GM12891 (cell line): ENCODE measurements at places on chromosomes 1 and 21.

DNA sequence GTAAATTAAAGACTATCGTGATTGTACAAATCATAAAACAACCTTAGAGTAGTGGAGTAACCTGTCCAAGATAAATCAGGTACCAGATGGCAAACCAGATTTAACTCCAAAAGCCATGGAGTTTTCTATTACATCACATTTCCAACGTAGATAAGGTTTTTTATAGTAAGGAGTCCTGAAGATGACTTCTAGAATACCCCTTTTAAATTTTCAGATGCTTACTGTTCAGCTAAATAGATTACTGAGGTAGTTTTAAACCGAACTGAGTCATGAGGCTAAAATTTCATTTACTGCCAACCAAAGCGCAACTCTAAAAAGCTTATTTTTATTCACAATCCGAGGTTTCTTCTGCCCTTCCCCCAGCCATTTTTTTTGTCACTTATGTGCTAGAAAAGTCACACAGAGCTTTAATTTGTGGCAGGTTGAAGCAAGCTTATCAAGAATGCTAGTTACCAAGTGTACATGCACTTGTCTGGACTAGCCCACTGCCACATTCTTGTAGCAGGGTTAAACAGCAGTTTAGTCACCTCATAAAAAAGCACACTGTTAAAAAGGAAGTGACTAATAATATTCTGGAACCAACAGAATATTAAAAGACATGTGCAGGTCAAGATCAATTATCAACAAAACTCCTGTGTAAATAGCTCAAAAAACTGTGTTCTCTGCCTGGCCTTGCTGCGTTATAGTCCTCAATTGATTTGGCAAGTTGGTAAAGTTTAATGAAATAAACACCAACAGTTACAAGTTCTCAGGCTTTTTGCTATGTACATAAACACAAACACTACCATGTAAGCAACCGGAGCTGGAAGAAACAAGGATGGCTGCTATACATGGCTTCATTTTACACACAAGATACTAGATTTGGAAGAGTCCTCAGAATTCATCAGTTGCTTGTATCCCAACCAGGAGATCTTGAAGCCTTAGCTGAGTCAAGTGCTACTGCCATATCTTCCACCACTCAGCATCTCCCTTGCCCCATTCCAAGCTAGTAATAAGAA is 180.3 kb upstream of the DMRTA2 start:
- DNase-seq = no peak

- peak; percentile 91 for DNase-seq
These were observed 3.0 kb downstream of the TRIM46 start for GRCh38 chr1:155176544-155177071.

DNA sequence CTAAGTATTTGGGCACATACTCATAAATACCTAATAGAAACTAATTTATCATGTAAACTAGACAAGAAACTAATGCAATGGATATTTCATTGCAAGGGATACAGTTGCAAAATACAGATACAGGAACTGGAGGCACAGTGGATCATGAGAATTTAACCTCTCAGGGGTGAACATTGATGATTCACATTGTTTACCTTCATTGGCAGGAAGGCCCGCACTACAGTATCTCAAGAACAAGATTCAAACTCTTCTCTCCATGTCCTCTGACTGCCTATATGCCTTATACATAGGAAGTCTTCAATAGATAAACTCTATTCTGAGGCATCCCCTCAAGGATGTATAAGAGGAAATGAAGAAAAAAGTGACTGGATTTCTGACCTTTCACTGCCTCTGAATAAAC is 18.4 kb upstream of the PTBP2 start:
- no peak for DNase-seq

GRCh38 chr1:43980255-43981134 is 1.5 kb downstream of the B4GALT2 start:
- DNase-seq = no peak

- no peak for DNase-seq
These were observed 189.1 kb downstream of the RASAL2 start for GRCh38 chr1:178282949-178283367.

DNA sequence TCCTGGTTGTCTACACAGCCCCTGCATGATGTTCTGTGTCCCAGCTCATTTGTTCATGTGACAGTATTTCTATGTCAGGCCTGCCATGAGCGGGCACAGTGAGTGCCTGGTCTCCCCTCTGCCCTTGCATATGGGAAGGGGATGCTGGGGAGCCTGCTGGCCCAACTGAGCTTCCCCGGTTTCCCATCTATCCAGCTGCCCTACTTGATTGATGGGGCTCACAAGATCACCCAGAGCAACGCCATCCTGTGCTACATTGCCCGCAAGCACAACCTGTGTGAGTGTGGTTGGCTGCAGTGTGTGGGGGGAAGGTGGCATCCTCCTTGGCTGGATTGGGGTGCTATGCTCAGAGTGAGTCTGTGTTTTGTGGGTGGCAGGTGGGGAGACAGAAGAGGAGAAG is 1.5 kb downstream of the GSTM4 start:
- no peak for DNase-seq

GRCh38 chr1:18640228-18641004 is 9.8 kb downstream of the PAX7 start:
- DNase-seq = no peak

DNA sequence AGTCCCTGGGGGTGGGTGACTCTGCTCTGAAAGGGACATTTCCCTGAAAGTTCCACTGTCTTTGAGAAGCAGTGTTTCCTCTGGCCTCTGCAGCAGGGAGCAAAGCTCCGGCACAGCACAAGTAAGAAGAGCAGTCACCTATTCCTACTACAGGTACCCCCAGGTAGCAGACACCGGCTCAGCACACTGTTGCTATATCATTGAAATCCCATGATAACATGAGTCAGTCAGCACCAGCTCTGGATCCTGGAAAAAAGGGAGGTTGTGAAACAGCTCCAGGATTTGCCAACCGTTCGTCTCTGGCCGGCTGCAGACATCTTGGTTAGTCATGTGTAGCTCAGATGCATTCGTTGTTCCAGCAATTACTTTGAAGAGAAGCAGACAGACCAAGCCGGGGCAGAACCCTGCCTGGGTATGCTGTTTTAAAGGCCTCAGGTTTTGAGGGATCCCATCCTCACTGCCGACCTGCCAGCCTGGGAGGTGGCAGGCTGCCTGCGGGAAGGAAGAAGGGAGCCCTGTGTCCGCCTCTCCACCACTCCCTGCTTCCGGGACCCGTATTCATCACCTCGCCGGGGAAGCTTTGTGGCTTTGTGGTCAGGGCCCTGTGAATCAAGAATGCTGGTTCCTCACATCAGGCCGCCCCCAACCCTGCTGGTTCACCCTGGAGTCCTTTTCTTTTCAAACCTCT is 139.2 kb downstream of the CLIC6 start:
- DNase-seq = no peak

GRCh38 chr1:183804916-183805841 is at the start of gene RGL1:
RGL1 (plus strand) TSS chr1:183805120; CDS start chr1:183805298, 178 bp downstream.
- peak; percentile 26 for DNase-seq

DNA sequence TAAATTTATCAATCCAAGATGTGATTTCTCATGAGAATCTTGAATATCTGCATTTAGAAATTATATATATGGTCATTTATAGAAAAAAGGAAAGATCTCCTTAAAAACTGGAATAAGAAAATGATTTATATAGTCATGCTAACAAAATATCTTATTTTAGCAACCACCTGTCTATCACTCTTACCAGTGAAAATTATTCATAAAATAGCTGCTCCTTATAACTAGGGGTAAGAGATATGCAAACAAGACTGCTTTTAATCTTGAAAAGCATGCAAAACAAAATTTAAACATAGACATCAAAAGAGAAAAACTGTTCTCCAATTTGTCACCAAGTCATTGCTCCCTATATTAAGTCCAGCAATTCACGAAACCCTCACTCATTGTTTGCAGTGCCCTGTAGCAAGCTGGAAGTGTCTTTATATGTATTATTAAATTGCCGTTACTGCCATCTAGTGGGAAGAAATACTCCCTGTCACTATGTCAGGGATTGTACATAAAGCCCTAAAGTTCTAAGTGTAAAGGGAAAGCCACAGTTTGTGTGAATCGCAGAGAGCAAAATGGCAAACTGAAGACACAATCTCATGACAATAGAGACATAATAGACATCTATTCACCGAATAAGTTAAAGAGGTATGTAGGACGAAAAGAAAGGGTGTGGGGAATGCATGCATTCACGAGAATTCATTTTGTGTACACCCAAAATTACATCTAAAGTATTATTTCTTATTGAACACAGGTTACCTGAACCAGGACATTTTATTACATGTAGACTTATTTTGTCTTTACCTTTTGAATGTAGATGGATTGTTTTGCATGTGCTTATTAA is 600.5 kb downstream of the USP25 start:
- no peak for DNase-seq

DNA sequence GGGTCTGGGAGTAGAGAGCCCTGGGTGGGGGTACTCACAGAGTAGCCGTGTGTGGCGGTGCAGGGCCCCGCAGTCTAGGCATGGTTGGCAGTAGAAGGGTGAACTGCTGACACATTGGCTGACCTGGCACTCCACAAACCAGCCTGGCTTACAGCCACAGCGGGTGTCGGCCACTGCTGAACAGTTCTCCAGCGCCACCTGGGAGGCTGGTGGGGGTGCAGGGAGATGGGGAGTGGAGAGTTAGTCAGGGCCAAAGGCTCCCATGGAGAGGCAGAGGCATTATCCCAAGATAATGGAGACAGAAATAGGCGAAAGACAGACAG is 1.5 kb downstream of the TNFRSF25 start:
- no peak for DNase-seq

DNA sequence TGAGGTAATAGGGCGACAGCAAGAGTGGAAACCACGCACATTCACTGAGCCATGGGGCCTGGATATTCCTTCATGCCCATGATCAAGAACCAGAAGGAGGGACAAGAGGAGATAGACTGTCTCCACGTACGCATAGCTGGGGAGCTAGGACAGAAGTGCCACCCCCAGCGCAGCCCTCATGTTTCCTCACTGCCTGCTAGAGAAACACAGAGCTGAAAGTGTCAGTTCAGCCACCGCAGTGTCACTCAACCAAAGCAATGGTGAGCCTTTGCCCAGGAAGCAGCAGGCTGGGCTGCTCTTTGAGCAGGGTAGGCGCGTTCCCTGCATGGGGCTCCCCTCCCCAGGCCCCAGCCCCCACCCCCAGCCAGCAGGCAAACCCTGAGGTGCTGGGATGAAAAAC is 68.5 kb downstream of the STUM start:
- DNase-seq = no peak

DNA sequence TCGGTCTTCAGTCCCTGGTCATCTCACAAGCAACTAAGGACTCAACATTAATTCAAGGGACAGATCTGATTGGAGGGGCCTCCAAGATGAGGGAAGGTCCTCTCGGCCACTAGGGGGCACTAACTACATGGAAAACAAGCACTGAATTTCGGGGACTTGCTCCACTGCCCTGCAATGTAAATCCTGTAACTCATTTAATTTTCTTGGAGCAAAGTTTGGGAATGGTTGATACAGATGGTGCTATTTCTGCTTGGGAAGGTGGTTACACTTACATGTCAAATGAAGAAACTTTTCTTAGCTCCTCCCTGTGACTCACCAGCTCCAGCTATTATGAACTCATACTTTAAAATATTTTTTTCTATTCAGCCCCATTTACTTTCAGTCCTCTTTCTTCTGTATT is 97.4 kb upstream of the KCNJ15 start:
- peak; percentile 22 for DNase-seq

DNA sequence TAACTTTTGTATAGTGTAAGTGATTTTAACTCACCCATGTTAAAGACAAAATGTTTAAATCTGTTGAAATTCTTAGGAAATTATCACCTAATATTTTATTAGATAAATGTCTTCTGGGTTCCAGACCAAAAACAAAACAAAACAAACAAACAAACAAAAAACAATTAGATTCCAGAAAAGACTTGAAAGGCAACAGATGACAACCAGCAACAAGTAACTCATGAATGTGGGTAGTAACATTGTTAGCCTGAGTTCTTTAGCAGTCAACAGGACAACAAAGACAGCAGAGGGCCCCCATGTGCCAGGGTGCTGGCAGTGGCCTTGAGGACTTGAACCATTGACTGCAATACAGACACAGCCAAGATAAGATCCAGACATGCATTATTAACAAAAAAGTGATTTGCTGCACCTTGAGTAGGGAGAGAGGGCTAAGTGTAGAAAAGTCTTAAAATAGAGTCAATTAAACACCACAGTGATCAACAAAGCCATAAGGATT is 2.4 kb upstream of the CD247 start:
- no peak for DNase-seq

DNA sequence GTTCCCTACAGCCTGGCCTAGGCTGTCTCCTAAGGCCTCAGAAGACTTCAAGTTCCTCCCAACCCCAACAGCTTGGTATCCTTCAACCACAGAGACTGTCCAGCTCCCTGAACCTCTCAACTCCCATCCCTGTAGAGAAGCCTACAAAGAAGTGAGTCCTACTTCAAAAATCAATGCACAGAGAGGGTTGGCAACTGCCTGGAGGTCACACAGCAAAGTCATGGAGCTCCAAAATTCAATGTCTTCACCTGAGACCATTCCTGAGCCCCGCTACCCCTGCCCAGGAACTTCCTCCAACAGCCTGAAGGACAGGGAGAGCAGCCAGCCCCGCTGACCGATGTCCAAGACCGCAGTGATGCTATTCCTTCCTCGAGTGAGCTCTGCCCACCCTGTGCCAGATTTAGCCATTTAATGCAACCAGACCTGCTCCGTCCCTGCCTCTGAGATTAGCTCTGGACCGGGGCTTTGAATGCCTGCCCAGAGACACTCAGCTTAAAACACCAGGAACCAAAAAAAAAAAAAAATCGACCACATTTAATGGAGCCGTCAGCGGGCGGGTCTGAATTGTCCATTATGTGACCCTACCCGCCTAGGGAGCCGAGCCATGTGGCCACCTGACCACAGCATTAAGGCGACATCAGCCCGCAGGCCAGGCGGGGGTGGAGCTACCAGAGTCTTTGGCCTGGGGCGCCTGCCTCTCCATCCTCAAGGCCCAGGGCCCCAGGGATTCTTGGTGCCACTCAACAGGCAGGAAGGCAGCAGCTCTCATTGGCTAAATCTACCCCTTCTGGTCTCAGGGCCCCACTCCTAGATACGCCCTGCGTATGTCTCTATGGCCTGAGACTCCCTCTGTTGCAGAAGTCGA is 148.6 kb downstream of the SYF2 start:
- no peak for DNase-seq

DNA sequence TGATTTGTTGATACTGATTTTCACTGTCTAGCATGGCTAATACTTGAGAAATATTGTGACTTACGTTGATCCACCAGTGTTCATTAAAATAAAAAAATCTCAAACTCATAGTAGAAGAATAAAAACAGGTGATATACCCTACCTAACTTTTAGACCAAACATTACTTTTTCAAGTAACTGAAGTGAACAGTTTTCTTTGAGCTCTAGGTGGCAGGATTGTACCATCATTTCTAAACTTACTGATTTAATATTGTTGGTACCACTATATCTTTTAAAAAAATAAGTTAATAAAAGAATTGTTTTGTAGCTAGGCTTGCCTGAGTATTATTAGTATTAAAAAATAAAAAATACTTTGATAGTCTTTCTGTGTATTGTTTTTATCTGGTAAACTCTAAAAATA is 21.5 kb downstream of the CDC73 start:
- no peak for DNase-seq

GRCh38 chr1:84946631-84947030 is 50.3 kb downstream of the MCOLN2 start:
- no peak for DNase-seq

GRCh38 chr21:45830720-45831366 is 150.7 kb upstream of the COL6A1 start:
- DNase-seq = no peak

- no peak for DNase-seq
These were observed 14.0 kb downstream of the COL16A1 start for GRCh38 chr1:31689854-31690253.

GRCh38 chr1:6103854-6104530 is 58.3 kb downstream of the KCNAB2 start:
- no peak for DNase-seq
